ENCODE measurements at places on chromosomes 2 and 18. TPM values are rescaled to one million over a fixed set of nuclear protein-coding genes. Genes with fewer than 3 reads are reported as not detected.

Gene SAG
- not detected for total RNA-seq

Gene GAREM2
- total RNA-seq, result 1.9 TPM

Gene CASP10
- total RNA-seq, result 0.88 TPM

Gene TMEM247
- not detected for total RNA-seq

Gene PFN4
- total RNA-seq, result 0.39 TPM

Gene CNRIP1
- 39.2 TPM for total RNA-seq

Gene TANC1
- total RNA-seq, result 17.8 TPM

Gene CFAP221
- total RNA-seq, result not detected

Gene FHOD3
- 4.9 TPM for total RNA-seq

Gene CFC1
- total RNA-seq, result not detected

Gene NEB
- total RNA-seq, result 1.9 TPM

Gene CRYGC
- total RNA-seq, result not detected

Gene MEIS1
- total RNA-seq, result 117 TPM

Gene DDX18
- 40.7 TPM for total RNA-seq

Gene CDH19
- total RNA-seq, result 0.13 TPM

Gene ORC4
- 32.3 TPM for total RNA-seq

Gene RAX
- total RNA-seq, result not detected

Gene MAT2A
- total RNA-seq, result 56.6 TPM

Gene BMP10
- not detected for total RNA-seq

Gene DNAJC5G
- total RNA-seq, result not detected

Gene HOXD10
- not detected for total RNA-seq

Gene UGT1A4
- total RNA-seq, result not detected

Gene RPRD1A
- total RNA-seq, result 36.6 TPM

Gene QPCT
- 24.2 TPM for total RNA-seq

Gene MATN3
- 3.8 TPM for total RNA-seq
